ENCODE measurements at places on chromosomes 3 and 15.
A peak's percentile ranks its signal among the peaks of the same experiment; 100 is the strongest.

GRCh38 chr3:45915518-45916231 is 27.6 kb upstream of the CXCR6 start:
- DNase-seq = peak; percentile 85

DNA sequence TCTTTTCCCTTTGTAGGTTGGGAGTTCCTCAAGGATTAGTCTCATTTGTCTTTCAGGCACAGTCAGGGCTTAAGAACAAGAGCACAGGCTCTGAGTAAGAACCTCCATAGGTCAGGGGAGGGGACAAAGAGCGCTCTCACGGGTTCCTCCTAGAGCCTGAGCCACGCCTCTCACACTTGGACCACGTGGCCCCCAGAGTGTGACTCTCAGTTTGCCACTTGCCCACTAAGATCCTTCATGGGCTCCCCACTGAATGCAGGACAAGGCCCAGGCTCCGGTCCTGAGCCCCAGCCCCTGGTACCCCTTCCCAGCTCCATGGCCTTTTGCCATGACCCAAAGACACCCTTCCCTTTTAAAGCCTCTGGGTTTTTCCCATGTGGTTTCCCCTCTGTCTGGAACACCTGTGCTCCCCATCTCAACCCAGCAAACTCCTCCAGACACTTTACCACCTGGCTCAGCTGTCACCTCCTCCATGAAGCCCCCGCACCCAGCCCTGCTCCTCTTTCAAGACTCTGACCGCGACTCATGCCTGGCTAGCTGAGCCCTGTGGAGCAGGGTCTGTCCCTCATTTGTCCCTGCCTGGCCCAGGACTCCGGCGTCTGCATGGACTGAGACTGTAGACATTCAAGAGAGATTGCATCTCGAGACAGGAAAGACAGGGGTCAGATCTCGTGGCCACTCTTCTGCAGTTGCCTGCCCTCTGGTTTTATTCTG is 32.7 kb downstream of the IQSEC1 start:
- DNase-seq = peak; percentile 47

DNA sequence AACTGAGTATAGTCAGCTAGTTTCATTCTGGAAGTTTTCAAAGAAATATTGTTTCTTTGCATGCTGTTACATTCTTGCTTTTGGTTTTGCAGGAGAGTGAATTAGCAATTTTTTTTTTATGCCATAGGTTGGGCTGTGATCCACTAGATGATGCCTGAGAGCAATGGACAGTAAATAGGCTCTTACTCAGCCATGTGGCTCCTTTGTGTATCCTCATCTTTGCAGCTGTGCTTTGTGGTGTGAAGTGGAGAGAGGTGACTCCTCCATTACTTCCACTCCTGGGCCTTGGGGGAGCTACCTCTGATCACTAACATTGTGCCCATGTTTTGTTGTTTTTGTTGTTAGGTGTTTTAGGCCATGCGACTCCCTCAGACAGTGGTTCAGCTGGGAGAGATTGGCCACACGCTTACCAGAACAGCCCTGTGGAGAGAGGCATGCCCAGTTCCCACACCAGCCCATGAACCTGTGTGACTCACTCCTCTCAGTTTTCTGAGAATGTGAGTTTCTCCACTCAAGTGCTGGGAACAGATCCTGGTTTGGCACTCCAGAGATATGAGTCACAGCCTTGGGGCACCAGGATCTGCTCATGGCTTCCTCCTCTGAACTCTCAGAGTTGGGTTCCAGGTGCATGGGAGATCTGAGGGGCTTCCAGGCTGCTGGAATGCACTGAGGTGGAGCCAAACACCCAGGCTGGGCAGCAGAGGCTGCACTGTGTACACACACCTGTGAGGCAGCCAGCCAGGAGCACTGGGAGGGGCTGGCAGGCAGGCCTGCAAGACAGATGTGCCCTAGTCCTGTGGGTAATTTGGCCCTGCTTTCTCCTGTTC is 785.3 kb downstream of the ROBO2 start:
- DNase-seq = no peak

DNA sequence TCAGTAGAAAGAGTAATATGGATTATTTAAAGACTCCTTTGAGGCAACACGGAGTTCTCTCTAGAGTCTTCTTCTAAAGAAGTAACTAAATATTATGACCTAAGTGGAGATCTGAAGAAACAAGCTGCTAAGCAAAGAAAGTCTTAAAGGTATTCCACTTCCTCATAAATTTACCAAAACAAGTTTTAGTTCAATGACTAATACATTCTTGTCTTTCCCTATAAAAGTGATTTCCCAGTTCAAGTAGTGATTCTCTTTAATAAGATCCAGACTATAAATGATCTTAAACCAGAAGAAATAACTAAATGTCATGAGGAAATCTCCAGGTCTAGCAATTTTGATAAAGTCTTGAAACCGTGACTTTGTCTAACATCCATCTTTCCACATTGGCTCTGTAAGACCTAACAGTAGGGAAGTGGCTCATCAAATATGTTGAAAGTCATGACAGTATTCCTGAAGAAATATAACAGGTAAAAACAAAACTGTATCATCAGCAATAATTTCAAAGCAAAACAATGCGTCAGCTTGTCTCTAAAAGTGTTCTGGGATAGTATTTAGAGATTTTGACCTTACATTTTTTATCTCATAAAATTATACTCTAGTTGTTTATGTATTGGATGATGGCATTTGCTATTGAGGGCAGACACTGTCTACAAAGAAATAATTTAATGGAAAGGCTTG is 51.8 kb upstream of the NEDD4 start:
- no peak for DNase-seq

GRCh38 chr3:21954709-21955108 is 203.7 kb upstream of the ZNF385D start:
- no peak for DNase-seq

DNA sequence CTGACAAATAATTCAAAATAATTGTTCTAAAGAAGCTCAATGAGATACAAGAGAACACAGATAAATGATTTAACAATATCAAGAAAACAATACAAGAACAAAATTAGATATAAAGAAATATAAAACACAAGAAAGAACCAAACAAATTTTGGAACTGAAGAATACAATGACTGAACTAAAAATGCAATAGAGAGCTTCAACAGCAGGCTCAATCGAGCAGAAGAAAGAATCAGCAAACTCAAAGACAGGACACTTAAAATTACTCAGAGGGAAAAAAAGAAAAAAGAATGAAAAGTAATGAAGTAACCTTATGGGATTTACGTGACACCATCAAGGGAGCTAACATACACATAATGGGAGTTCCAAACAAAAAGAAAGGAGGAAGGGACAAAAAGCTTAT is 32.1 kb downstream of the CCDC54 start:
- DNase-seq = no peak

- DNase-seq = no peak
Observed at GRCh38 chr3:171374661-171375285, 85.4 kb downstream of the TNIK start.

DNA sequence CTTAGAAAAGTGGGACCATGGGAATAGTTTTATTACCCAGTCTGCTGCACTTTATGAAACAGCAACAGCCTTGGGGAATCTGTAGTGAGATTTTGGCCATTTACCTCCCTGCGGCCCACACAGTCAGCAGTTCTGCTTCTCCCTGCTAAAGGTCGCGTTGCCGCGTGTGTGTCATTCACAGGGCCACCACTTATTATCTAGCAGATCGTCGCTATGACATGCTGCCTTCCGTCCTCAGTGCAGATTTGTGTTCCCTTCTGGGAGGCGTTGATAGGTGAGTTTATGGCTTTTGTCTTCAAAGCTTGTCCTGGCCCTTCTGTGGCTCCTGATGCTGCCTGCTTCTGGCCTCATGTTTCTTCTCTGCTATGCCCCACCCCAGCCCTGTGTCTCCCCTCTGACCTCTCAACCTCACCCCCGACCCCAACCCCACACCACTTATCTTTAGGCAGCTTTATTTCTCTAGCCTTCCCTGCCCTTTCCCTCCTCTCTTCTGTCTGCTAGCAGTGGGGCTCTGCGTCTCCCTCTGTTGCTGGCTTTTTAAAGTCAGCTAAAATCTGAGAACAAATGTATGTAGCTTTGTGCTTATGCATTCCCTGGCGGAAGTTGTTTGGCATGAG is 30.1 kb downstream of the DIS3L start:
- DNase-seq = no peak

- no peak for DNase-seq
Observed at GRCh38 chr3:54549607-54550220, 378.1 kb downstream of the LRTM1 start.

DNA sequence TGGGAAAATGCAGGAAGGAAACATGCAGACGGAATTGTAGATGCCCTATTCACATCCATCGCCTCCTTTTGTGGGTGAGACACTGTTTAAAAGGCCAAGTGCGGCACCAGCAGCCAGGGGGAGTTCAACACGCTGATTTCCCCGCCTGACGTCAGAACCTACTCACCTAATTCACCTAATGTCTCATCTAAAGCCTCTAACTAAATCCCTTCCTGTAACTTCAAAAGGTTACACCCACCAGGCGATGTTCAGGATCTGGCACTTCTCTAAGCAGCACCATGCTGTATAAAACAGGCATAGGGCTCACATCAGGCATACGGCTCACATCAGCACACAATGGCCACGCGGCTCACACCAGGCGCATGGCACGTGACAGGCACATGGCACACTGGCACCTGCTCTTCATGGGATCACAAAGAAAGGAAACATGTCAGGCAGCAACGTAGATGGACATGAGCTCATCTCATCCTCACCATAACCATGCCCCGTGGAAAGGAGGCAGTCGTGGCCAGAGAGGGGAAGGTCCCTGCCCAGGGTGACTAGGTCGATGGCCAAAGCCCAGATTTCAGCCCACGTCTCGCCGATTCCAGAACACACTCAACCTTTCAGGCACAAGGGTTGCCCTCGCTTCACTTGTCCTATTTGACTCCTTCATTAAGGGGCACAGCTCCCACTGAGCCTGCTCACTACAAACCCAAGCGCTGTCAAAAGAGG is 21.7 kb downstream of the XXYLT1 start:
- no peak for DNase-seq

GRCh38 chr3:44136421-44136820 is 105.3 kb upstream of the TOPAZ1 start:
- no peak for DNase-seq

DNA sequence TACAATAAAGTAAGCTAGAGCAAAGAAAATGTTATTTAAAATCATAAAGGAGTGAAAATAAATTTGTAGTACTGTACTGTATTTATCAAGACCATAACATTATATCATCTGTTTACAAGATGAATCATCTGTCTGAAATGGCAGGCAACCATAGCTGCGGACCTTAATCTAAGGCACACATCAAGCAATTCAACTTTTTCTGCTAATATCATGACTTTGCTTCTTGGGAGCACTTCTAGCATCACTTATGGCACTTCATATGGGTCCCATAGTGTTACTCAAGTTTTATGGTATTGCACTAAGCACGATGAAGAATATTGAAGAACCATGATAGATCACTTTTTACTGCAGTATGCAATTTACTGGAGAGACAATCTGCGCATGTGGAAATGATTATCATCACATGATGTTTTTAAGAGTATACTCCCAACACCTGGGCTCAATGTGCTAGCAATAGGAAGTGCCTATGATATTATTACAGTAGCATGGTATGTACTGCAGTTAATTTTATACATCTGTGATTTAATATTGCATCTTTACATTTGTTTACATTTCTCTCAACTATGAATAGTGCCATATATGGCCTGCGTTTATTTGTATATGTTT is 137.7 kb upstream of the NECTIN3 start:
- DNase-seq = no peak

- no peak for DNase-seq
Observed at GRCh38 chr3:30764891-30765290, 129.6 kb downstream of the GADL1 start.

GRCh38 chr15:63638839-63639238 is 41.7 kb downstream of the FBXL22 start:
- no peak for DNase-seq

GRCh38 chr3:64267721-64268604 is 42.7 kb upstream of the PRICKLE2 start:
- no peak for DNase-seq

- DNase-seq = no peak
Observed at GRCh38 chr15:69767191-69767590, 314.6 kb downstream of the RPLP1 start.

DNA sequence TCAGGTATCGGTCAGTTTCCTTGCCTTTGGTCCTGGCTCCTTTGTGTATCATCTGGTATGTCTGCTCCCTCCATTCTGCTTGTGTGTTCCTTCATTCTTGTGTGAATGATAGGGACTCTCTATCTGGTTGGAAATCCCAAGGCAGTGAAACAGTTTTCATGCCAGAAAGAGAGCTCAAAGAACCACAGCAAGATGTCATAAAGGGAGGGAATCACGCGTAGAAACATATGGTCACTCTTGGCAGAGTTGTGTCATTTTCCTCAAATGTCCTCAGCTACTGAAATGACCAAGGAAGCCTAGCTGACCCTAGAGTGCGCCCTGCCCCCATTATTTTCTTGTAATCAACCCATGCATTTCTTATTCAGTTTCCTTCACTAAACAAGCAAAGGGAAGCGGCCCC is 48.0 kb downstream of the RASGRP1 start:
- DNase-seq = no peak

DNA sequence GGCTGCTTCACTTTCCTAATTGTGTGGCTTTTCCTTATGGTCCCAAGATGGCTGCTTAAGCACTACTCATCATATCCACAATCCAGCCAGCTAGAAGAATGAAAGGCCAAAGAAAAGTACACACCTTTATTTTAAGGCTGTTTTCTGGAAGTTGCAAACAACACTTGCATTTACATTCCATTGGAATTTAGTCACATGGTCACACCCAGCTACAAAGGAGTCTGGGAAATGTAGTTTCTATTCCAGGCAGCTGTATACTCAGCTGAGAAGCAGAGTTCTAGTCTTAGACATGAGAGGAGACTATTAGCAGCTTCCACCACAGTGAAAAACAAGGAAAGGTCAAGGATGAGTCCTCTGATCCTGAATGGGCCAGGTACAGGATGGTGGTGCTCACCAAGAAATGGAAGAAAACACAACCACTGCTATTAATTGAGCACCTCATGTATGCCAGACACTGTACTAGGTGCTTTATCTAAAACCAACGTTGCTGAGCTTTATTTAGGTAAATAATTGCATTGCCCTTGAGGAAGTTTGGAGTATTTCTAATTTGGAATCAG is 28.0 kb upstream of the ATG7 start:
- no peak for DNase-seq

- DNase-seq = no peak
Observed at GRCh38 chr3:46725621-46726314, 8.1 kb upstream of the PRSS50 start.

DNA sequence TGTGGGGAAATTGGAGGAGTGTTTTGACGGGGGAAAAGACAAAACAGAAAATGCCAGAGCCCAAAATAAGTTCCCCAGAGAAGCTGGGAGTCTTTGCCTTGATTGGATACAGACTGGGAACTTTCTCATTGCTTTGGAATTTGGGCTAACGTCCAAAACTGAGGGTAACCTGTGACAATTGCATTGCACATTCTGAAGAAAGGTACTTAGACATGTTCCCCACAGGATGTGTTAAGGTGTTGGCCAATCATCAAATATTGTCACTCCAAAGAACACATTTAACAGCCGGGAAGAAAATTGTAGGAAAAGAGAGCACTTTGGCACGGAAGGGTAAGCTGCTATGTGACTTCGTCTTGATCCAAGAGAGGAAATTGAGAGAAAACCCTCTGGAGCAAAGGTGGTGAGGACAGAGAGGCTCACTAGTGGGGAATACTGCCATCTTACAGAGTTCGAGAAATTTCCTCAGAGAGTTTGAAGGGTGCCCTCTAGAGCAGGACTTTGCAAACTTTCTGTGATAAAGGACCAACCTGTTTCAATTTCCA is 619.5 kb upstream of the TBL1XR1 start:
- DNase-seq = no peak

All from stimulated activated CD8-positive, alpha-beta memory T cell treated with anti-CD3 and anti-CD28 coated beads, Interleukin-7, amount 100 ng/mL, for 48 hours (primary cell).